ENCODE measurements at places on chromosomes 7 and 10. TPM values are rescaled to one million over a fixed set of nuclear protein-coding genes. Genes with fewer than 3 reads are reported as not detected.

NUTM2A gene
- 2.9 TPM for total RNA-seq

- H3K27ac ChIP-seq = no peak overlapping the region
- no peak for DNase-seq
- H3K4me3 ChIP-seq = no peak overlapping the region
- peaks cover 5% of the 10 kb centered on the region for H3K36me3 ChIP-seq
- H3K4me1 ChIP-seq = no peaks in the 10 kb centered on the region
- no peaks in the 10 kb centered on the region for H3K27me3 ChIP-seq
These were observed 275.1 kb downstream of the MAD1L1 start for GRCh38 chr7:1957471-1958225.

DNA sequence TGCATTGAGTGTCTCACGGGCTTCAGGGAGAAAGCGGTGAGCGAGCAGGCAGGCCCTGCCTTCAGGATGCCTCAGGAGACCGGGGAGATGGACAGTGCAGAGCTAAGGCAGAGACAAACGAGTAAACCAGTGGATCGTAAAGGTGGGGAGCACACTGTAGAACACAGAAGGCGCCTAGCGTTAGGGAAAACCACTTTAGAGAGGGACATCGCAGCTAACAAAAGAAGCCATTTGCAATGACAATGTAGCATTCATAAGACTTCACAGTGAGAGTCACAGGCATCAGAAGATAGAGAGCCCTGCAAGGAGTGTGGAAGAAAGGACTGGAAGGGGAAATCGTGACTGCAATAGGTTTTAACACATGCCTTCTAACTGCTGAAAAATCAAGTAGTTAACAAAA, 54.9 kb upstream of the TMEM273 start:
- H3K36me3 ChIP-seq = no peaks in the 10 kb centered on the region
- DNase-seq = no peak
- H3K4me3 ChIP-seq = no peak overlapping the region
- H3K27ac ChIP-seq = no peak overlapping the region

DNA sequence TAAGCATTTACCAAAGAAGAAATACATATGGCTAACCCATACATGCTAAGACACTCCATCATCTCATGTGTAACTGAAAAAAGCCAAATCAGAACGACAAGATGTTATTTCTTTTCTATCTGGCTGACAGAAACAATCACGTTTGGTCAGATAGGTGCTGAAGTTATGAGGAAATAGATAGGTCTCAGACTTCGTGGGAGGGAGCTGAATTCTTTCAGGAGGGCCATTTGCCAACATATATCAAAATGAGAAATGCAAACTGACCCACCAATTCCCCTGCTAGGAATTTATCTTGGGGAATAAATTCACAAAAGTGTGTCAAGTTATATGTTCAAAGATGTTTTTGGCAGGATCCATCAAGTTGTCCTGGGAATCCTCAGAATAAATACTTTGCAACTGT, 32.6 kb downstream of the SH3PXD2A start:
- peaks cover 33% of the 10 kb centered on the region for H3K4me1 ChIP-seq
- H3K27me3 ChIP-seq = no peaks in the 10 kb centered on the region
- H3K36me3 ChIP-seq = no peaks in the 10 kb centered on the region
- no peak for DNase-seq

DNA sequence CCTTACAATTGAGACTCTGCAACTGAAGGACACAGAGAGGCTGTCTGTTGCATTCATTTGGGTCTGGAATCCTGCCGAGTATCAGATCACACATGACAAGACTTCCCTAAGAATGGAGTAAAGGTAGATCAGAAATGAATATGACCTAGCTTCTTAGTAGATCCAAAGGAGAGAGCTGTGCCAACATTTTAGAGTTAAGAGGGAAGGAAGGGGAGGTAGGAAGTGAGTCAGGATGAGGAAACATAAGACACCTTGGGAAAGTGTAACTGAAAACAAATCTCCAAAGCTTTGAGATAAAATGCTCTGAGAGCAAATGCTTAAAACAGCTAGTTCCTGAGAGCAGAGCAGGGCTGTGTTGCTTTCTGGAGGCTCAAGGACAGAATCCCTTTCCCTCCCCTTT, 6.1 kb upstream of the SLC25A13 start:
- H3K36me3 ChIP-seq = no peaks in the 10 kb centered on the region
- no peak overlapping the region for H3K4me3 ChIP-seq
- no peaks in the 10 kb centered on the region for H3K4me1 ChIP-seq
- DNase-seq = no peak
- no peak overlapping the region for H3K27ac ChIP-seq
- H3K27me3 ChIP-seq = no peaks in the 10 kb centered on the region

DNA sequence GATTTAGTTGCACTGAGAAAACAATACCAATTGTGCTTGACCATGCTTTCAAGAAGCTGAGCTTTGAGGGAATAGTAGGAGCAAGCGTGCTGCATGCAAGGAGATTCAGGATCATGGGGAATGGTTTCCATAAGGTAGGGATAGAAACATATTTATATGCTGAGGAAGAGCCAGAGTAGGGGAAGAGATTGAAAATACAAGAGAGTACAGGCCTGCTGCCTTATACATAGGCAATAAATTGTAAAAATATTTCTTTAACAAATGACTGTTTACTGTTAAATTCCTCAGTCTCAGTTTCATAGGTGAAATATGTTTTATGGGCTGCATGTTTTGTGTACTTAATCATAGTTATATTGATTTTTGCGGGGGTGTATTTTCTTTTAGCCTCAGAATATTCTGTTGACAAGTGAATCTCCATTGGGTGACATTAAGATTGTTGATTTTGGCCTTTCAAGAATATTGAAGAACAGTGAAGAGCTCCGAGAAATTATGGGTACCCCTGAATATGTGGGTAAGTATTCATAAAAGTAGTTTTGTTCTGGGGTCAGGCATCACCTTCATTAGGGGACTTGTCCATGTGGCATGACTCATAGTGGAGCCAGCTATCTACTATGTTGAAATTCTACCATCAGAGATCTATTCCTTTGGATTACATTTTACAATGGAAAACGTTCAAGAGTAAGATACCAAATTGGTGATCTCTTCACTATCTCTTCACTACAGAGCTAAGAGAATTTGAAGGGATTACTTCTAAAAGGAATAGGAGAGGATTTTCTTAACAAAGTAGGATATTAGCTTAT, 36.5 kb downstream of the STK17A start:
- no peak for DNase-seq
- H3K27ac ChIP-seq = no peak overlapping the region
- no peaks in the 10 kb centered on the region for H3K27me3 ChIP-seq
- no peak overlapping the region for H3K4me3 ChIP-seq
- peaks cover 72% of the 10 kb centered on the region for H3K36me3 ChIP-seq

GRCh38 chr7:130147710-130148325, 57.4 kb downstream of the TMEM209 start:
- peaks cover 5% of the 10 kb centered on the region for H3K4me1 ChIP-seq
- no peak for DNase-seq
- no peaks in the 10 kb centered on the region for H3K27me3 ChIP-seq
- H3K4me3 ChIP-seq = no peak overlapping the region
- H3K36me3 ChIP-seq = no peaks in the 10 kb centered on the region

- H3K4me1 ChIP-seq = peaks cover 61% of the 10 kb centered on the region
- H3K27ac ChIP-seq = no peak overlapping the region
- no peak for DNase-seq
- no peaks in the 10 kb centered on the region for H3K36me3 ChIP-seq
These were observed 113.7 kb downstream of the EGFR start for GRCh38 chr7:55132550-55132889.

Data from upper lobe of right lung (tissue), 1 donor.